Stimulated activated CD8-positive, alpha-beta memory T cell treated with anti-CD3 and anti-CD28 coated beads, Interleukin-4, amount 100 ng/mL, for 24 hours (primary cell): ENCODE measurements at places on chromosomes 11 and 22.
A peak's percentile ranks its signal among the peaks of the same experiment; 100 is the strongest.

- DNase-seq, result no peak
Measured at GRCh38 chr11:131408025-131408640, 37.7 kb downstream of the NTM start.

DNA sequence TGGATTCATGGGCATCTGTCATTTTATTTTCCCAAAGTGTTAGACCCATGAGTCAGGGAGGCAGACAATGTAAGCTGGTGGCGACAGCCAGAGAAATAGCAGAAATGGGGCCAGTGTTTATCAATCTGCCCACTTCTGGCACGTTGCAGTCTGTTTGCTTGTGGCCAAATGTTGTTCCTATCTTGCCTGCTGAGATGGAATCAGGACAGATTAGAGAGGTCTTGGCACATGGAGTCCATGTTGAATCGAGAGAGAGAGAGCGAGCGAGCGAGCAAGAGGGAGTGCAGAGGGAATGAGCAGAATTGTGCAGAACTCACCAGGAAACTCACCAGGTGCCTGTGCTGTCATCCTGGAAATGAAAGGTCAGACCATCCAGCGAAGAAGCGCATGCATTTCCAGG, 21.9 kb upstream of the PARVG start:
- no peak for DNase-seq

DNA sequence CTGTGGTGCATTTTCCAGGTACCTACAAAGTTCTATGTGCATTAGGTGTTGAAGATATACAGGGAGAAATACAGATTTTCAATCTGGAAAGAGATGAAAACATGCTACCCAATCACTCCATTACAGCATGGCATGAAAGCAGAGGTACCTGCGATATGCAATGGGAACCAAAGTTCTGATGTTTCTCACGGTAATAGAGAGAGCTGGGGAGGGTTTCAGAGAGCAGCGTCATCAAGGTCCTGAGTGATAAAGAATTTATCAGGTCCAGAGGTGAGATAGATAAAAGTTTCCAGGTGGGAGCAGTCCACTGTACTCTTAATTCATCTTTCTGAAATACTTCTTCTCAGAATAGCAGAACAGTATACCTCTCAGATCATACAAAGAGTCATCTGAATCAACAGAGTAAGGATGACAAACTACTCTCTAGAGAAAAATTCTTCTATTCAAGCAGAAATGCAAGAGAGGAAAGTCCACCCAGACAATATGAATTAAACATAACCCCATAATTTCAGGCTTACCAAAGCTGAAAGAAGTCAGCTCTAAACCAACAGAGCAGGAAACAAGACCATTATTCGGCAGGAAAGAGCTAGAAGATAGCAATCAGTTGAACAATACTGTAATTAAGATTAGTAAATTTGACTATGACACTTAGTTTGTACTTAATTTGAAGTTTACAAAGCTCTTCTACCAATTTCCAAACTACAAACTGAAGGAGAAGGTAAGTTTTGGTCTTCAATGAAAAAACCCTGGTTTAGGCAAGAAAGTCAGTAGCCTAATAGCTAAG, 12.8 kb downstream of the CTSC start:
- no peak for DNase-seq

DNA sequence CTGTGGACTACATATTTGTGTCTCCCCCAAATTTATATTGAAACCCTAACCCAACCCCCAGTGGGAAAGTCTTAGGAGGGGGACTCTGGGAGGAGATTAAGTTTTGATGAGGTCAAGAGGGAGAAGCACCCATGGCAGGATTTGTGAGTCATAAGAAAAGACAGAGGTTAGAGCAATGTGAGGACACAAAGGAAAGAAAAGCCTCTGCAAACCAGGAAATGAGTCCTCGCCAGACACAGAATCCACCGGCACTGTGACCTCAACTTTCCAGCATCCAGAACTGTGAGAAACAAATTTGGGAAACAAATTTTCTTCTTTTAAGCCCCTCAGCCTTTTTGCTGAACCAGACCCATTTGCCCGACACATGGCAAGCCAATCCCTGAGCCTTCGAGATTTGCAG, 397.0 kb downstream of the NTM start:
- DNase-seq, result no peak

DNA sequence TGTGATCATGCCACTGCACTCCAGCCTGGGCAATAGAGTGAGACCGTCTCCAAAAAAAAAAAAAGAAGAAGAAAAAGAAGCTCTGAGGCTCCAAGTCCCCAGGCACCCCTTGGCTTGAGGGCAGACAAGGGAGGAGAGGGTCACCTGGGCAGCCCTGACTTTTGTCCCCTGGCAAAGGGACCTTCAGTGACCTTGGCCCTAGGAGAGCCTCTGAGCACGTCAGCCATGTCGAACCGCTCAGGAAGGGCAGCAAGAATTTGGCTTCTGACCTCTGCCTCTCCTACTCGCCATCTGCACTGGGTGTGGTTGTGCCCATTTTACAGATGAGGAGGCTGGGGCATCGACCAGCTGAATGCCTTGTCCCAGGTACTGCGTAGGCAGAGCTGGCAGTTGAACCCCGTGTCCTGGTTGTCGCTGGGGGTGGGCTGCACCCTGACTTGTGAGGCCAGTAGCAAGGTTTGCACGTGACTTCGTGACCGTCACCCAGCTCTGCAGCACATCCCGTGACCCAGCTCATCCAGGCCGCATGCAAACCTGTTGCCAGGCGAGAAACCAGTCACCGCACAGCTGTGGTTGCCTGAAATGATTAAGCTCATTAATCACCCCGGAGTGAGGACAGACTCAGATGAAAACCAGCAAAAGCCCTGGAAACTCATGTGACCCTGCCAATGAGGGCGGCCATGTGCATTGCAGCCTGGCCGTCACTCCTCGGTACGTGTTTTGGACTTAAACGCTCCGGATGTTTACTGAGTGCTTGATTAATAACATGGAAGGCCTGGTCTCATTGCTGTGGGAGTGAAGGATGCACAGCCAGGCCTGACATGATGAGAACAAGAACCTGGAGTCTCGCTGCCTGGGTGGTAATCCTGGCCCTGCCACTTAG, 47.7 kb upstream of the PPP6R3 start:
- DNase-seq, result peak; percentile 7

DNA sequence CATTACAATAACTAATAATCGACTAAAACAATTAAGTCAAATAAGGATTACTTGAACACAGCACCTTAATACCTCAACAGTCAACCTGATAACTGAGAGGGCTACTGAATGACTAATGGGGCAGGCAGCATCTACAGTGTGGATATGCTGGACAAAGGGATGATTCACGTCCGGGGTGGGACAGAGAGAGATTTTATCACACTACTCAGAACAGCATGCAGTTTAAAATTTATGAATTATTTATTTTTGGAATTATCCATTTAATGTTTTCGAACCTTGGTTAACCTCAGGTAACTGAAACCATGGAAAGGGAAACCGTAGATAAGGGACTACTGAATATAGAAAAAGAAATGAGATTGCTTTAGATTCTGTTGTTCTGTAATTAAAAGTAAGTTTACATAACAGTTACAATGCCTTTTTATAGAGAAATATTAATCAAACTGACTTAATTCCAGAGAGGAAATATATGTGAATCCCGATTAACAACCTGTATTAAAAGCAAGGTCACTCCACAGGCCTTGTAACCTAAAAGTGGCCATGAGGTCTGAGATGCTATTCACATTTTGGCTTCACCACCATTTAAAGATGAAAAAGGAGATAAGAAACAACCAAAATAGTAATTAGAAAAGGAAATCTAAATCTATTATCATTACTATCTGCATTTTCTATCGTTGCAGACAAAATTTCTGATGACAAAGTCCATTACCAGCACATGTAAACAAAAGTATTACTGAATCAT, 119.0 kb upstream of the TP53AIP1 start:
- DNase-seq, result no peak

GRCh38 chr11:26719998-26720397, 1.9 kb downstream of the SLC5A12 start:
- DNase-seq, result no peak

GRCh38 chr11:61356706-61357105, 5.0 kb downstream of the CYB561A3 start:
- no peak for DNase-seq
